ENCODE measurements at places on chromosomes 1 and 21. TPM values are rescaled to one million over a fixed set of nuclear protein-coding genes. Genes with fewer than 3 reads are reported as not detected.
A peak's percentile ranks its signal among the peaks of the same experiment; 100 is the strongest.

The BGLAP gene
- 1.7 TPM for total RNA-seq

The MYOC gene
- total RNA-seq, result 1.8 TPM

The LAMC1 gene
- total RNA-seq, result 272 TPM

The LCA5L gene
- total RNA-seq, result 6.5 TPM

DNA sequence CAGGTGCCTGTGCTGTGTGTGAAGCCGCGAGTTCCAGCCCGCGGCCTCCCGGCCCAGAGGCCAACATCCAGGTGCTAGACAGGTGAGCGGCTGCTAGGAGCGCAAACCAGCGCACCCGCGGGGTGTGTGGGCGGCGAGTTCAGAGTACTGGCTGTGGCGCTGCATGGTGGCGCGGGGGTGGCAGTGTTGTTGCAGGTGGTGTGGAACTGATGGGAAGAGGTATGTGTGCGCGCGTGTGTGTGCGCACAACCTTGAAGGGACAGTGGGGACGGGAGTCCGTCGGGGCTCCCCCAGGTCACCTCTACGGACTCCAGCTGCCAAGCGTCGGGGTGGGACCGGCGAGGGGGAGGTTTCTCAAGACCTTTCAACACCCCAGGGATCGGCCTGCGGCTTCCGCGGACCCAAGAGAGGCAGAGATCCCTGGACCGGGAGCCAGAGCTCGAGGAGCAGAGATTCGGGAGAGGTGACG, 433 bp upstream of the DMBX1 start:
- no peak for DNase-seq

- no peak for DNase-seq
These were observed 109.5 kb downstream of the KCNK1 start for GRCh38 chr1:233723387-233723786.

GRCh38 chr1:227900571-227901051, 47.1 kb downstream of the WNT9A start:
- no peak for DNase-seq

GRCh38 chr1:226371866-226372490, 35.9 kb downstream of the PARP1 start:
- no peak for DNase-seq

- no peak for DNase-seq
These were observed 19.3 kb downstream of the TP73 start for GRCh38 chr1:3671371-3672180.

DNA sequence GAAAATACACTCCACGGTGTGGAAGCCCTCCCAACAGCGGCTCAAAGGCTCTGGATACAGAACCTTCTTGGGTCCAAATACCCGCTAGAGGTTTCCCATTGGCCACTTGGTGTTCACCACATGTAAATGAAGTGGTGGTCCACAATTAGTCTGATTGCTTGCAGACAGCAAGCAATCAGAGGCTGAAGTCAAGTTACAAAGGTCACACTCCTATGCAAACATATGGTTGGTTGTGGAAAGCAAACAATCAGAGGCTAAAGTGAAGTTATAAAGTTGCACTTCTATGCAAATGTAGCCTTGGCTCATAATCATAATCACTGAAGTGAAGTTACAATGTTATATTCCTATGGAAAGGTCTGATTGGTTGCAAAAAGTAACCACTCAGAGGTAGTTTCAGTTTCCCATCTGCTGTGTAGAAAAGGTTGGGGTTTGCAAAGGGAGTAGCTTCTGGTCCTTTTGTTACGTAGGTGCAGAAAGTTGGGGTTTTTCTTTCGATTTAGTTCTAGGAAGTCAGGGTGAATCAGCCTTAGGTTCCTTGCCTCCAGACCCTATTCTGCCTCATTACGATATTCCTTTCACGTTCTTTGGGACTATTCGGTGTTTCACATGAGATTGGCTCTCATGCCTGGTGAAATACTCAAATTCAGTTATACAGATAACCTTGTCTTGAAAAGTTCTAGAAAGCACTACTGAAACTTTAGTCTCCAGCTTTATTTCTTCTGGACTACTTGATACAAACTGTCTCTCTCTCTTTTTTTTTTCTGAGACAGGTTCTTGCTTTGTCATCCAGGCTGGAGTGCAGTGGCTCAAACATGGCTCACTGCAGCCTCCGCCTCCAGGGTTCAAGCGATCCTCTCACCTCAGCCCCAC, 36.7 kb upstream of the MTF2 start:
- no peak for DNase-seq

- no peak for DNase-seq
These were observed 43.2 kb upstream of the ST6GALNAC5 start for GRCh38 chr1:76824106-76824505.

DNA sequence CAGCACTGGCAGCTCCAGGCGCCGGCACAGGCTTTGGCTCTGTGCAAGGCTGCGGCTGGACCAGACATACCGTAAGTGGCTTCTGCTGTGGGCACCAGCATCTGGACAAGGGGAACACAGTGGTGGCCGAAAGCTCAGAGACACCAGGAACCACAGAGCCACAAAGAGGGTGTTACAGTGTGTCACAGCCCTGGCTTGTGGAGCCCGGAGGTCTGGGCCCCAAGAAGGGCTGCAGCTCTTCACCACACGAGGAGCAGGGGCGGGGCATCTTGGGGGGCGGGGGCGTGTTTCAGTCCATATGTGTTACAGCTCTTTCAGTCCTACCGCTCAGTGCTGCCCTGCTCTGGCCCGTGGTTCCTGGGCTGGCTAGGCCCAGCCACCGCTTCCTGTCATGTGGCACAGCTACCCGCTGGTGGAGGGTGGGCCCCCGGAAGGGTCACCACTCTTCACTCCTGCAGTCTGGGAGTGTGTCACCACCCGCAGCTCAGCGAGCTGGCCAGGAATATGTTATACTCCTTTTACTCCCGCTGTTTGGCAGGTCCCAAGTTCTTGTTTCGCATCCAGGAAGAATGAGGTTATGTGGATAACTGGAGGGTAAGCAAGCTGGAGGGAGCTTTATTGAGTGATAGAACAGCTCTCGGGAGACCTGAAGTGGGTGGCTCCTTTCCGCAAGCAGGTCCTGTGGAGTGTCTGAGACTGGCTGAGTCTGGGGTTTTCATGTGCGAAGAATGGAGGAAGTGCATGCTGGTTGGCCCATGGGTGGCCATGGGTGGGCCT, 3.3 kb upstream of the LSM10 start:
- DNase-seq, result peak; percentile 33

DNA sequence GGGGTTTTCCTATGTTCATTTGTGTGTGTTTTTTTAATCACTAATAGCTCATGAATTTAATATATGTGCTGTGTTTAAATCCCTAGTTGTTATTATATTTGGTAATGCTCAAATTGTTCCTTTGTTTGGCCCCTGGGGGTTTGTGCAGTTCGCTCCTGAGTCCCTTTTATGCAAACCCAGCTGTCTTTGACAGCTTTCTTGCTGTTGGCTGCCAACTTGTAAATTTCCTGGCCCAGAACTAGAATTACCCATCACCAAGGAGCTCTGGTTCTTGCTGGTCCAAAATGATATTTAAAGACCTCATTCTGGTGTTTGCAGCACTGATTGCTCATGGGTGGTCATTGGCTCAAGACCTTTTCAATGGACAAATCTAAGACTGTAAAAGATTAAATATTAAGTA, 39.6 kb upstream of the PGBD5 start:
- DNase-seq, result peak; percentile 15

DNA sequence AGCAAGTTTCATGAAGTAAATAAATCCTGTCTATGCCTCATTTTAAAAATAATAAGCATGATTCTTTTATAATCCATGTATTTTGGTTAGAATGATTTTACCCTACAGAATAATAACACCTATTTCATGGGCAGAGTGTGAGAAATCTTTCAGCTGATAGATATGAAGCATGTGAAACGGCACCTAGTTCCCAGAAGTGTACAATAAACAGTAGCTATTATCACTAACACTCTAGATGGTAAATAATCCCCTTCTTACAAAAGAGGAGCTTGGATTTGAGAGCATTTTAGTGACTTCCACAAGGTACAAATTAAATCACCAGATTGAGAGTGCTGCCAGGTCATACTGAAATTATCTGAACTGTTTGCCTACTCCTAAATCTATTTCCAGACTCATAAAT, 95.3 kb upstream of the NRIP1 start:
- DNase-seq, result no peak

- no peak for DNase-seq
These were observed 3.6 kb downstream of the KRTCAP2 start for GRCh38 chr1:155169541-155169940.

DNA sequence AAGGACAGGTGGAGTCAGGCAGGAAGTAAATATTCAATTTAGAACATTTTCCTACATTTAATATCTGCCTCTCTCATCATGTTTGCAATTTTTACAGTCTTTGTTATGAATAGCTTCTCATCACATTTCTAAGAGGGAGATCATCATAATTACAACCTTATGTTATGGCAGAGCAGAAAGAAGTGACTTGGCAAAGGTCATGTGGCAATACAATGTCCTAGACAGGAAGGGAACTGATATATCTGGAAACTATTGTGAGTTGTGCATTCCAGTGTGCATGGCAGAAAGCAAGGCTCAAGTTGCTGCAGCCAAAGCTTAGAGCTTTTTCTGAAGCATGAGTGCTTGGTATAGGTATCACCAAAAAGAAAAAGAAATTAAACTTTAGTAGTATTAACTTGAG, 43.8 kb upstream of the PRRX1 start:
- DNase-seq, result no peak
